T-cell (primary cell): ENCODE measurements at places on chromosomes 11 and 22. TPM values are rescaled to one million over a fixed set of nuclear protein-coding genes. Genes with fewer than 3 reads are reported as not detected.

DNA sequence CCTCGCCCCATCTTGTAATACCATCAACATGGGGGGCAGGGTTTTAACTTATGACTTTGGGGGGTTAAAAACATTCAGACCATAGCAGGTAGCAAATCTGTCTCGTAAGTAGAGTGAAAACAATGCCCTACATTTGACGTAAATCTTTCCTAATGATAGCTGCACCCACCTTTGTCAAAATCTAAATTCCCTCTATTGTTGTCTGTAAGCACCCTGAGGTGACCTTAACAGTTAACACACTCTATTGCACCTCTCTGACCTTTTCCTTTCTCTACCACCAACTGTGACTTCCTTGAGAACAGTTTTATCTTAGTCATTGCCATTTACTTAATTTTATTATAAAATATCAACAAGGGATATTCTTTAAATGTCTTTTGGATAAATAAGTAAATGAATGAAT, 1024.9 kb upstream of the CNTN5 start:
- DNase-seq, result no peak

GRCh38 chr11:44221456-44221855, 88.5 kb downstream of the ALX4 start:
- no peak for DNase-seq

- no peak for DNase-seq
Observed at GRCh38 chr11:121437018-121437685, 15.0 kb upstream of the SORL1 start.

DNA sequence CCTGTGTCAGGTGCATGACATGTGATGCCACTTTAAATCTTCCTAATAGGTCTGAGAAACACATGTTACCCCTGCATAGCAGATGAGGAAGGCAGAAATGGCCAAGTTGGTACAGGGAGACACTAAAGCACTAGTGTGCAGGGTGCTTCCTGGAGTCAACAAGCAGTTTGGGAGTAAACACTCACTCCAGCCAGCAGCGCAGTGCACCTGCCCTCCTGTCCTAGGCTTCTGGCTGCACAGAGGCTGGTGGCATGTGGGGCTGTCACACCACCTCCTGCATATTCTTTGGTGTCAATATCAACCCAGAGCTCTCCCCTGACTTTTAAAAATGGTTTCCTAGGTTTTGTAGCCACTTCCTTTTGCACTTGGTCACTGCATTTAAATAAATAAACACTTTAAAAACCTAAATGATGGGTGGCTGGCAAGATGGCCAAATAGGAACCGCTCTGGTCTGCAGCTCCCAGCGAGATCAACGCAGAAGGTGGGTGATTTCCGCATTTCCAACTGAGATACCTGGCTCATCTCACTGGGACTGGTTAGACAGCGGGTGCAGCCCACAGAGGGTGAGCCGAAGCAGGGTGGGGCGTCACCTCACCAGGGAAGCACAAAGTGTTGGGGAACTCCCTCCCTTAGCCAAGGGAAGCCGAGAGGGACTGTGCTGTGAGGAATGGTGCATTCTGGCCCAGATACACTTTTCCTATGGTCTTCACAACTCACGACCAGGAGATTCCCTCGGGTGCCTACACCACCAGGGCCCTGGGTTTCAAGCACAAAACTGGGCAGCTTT, 33.5 kb downstream of the GAB4 start:
- DNase-seq, result no peak

DNA sequence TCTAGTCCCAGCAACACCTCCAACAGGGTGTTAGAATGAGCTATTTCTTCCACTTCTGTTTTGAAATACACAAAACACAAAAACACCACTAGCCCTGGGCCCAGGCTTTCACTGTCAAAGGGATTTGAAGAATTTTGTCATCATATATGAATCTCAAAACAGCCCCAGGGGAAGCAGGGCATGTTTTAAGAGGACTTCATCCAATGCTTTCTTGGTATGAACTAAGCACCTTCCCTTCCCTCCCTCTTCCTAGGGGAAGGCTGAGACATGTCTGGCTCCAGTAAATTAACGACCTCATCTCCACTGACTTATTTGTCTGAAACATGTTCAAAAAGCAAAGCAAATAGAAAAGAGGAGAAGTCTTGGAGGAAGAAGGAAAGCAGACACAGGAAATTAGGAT, 75.7 kb upstream of the INCENP start:
- DNase-seq, result no peak

DNA sequence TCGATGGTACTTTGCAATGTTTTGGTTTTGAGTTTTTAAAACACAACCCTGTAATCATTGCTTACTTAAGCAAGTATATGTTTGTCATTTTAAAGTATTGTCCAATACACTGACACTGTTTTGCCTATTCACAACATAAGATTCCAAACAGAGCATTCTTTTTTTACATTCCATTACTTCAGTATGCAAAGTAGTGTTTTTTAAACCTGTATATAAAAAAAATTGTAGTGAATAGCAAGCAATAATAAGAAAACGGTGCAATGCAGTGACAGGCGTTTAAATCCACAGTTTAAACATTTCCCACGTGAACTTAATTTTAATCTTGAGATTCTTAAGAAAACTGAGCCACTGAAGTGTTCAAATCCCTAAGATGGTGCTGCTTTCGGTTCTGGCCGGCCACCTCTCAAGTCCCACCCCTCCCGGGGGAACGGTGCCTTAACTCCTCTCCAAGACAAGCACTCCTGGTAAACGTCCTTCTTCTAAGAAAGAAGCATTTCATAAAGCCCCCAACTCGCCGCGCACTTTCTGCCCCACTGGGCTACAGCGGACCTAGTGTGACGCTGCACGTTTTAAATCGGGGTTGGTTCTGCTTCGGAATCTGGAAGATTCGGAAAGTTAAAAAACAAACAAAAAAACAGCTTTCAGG, 2.9 kb downstream of the PGR start:
- DNase-seq, result no peak

DNA sequence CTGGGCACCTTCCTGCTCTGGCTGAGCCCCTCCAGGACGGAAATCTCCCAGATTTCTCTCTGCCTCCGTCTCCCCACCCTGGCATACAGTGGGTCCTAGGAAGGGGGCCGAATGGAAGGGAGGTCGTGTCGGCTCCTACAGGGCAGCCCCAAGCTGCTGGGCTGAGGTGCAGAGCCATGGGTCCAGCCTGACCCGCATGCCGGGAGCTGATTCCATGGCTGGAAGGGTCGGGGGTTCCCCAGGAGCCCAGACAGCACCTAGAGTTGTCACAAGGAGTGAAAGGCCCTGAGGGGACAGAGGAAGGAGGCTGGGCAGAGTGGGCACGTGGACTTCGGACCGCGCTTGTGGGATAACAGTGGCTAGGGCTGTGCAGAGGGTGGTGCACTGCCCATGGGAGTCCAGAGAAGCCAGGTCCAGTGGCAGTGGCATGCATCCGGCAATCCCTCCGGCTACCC, 16.5 kb downstream of the CCND1 start:
- DNase-seq, result no peak

GRCh38 chr11:67419325-67420049, 4.0 kb downstream of the CARNS1 start:
- DNase-seq, result peak; percentile 22

- DNase-seq, result no peak
Observed at GRCh38 chr11:128284634-128285033, 302.7 kb downstream of the ETS1 start.

- DNase-seq, result no peak
Observed at GRCh38 chr11:120331301-120331996, 4.8 kb upstream of the ARHGEF12 start.

GRCh38 chr11:125512106-125512505, 16.0 kb upstream of the FEZ1 start:
- DNase-seq, result no peak

DNA sequence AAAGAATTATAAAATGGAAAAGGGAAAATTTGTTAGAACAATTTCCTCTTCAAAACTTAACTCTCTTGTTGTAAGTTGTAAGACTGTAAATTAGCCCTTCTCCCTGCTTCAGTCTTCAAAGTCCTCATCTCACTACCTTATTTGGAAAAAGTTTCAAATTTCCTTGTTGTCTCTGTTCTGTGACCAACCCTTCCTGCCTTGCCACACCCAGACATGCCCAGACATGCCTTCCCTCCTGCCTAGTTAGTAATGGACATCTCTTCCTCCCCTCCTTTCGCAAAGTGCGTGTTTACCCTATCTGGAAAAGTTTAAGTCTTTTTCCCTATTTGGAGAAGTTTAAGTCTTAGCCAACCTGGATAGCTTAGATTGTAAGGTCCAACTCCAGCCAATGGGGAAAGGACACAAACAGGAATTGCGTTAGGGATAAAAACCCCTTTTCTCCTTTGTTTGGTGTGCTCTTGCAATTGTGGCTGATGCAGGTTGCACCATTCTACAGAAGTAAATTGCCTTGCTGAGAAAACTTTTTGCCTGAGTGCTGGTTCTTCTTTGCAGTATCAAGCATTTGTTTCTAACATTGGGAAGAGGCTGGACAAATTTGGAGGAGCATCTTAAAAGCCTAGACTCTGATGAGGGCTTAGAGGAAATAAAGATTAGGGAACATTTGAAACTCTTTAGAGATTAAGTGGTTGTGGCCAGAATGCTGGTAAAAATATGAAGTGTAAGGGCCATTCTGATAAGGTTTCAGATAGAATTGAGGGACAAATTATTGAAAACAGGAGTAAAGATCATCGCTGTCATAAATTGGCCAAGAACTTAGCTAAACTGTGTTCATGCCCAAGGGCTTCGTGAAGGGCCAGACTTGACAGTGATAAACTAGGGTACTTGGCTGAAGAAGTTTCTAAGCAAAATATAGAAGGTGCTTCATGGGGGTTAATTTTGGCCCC, 15.4 kb downstream of the OR52K2 start:
- no peak for DNase-seq

DNA sequence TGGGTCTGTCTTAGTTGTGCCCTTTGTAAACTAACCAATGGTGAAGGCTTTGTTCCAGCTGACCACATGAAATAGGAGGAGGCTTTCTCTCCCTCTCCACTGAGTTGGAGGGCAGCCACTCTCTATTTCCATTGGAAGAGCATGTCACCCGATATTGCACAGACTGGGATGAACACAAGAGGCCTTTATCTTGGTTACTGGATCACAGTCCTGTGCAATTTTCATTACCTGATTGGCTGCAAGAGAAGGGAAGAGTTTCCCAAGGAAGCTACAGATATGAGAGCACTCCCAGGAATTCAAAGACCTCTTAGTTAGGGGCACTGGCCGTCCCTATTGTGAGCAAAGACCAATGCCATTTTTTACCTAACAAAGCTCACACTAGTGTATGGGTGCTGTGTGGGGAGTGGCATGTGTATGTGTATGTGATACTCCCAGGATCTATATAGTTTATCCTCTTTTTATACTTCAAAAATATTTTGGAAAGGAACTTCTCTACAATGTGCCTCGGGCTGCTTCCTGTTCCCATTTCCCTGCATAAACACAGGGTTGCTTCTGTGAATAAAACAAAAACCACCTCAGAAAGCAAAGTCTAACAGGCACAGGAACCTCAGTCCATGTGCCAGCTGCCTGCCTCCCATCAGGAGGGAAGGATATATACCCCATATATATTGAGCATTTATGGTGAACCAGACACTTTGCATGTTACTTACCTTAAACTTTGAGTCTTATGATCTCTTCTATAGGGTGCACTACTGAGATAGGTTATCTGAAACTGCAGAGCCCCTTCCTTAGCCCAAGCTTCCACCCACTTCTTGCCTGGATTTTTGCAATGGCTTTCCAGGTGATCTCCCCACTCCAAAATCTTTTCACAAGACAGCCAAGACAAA, 126.5 kb downstream of the RASSF10 start:
- no peak for DNase-seq

- no peak for DNase-seq
Observed at GRCh38 chr11:90465553-90465952, 242.7 kb upstream of the CHORDC1 start.

DNA sequence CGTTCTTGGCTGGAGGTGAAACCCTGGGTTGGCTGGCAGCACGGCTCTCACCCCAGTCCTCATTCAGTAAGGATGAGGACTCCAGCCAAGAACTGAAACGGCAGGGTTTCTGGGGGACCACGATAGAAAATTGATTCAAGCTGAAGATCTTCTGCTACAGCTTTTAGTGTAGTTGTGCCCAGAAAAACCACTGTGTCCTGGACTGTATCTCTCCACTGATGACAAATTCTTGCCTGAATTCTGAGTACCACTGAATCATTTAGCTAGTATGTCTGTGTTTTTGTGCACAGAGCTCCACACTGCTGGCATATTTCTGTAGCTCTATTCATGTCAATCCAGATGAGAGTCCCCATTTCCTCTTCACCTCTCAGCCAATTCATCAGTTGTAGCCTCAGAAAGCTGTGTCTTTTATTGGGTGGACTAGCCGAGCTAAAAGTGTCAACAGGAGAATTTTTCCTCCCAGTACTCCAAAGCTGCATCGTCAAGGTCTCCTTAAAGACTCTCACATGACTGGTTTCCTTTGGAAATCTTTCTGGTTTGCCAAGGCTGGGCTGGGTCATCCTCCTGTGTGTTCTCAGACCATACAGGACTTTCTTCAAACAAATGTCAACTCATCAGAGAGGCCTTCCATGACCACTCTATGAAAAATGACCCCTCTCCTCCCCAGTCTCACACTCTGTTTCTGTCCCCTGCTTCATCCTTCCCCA, 144.6 kb downstream of the LDLRAD3 start:
- no peak for DNase-seq

GRCh38 chr11:86486261-86487030, 111.8 kb downstream of the CCDC81 start:
- peak; percentile 33 for DNase-seq

DNA sequence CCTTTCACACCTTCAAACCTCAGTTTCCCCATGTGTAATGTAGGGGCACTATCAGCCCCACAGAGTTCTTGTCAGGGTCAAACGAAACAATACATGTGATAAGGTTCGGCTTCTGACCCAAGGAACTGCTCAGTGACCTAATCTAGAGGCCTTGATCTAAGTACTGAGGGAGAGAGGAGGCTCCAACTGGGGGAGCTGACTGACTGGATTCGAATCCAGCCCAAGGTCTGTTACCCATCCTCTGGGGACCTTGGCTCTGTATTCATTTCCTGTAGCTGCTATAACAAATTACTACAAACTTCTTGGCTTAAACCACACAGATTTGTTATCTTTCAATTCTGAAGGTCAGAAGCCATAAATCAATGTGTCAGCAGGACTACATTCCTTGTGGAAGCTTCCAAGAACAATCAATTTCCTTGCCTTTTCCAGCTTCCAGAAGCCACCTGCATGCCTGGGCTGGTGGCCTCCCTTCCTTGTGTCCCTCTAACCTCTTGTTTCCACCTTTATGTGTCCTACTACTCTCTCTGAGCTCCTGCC, 10.7 kb upstream of the ANAPC15 start:
- no peak for DNase-seq

DNA sequence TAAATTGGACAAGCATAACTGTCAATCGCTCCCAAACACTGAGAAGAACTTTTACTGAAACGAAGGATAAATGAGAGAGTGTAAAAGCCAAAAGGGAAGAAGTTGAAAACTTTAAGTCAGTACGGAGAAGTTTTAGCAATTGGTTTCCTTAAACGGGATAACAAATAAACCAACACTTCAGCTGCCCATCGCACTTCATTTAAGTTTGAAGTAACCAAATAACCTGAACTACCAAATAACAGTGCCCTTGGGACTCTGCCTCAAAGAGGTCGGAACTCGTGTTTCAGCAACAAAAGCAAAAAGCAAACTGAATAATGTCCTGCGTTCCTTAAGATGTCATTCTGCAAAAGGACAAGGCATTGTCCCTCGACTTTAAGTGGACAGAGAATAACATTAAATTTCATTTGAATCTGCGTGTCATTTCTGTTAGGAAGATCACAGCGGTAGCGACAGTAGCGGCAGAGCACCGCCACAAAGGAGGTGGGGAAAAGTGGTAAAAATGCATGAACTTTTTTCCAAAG, 127.0 kb upstream of the C11orf58 start:
- no peak for DNase-seq

- DNase-seq, result no peak
Observed at GRCh38 chr11:68432874-68433273, 27.7 kb upstream of the PPP6R3 start.

DMC1 gene
- total RNA-seq, result 0.70 TPM

TOP3B gene
- total RNA-seq, result 76.6 TPM

FLRT1 gene
- total RNA-seq, result not detected

PANX2 gene
- 0.16 TPM for total RNA-seq
